ENCODE measurements at places on chromosomes 4 and X.

GRCh38 chr4:142352712-142353111 is 493.4 kb downstream of the INPP4B start:
- peak; percentile 30 for DNase-seq

DNA sequence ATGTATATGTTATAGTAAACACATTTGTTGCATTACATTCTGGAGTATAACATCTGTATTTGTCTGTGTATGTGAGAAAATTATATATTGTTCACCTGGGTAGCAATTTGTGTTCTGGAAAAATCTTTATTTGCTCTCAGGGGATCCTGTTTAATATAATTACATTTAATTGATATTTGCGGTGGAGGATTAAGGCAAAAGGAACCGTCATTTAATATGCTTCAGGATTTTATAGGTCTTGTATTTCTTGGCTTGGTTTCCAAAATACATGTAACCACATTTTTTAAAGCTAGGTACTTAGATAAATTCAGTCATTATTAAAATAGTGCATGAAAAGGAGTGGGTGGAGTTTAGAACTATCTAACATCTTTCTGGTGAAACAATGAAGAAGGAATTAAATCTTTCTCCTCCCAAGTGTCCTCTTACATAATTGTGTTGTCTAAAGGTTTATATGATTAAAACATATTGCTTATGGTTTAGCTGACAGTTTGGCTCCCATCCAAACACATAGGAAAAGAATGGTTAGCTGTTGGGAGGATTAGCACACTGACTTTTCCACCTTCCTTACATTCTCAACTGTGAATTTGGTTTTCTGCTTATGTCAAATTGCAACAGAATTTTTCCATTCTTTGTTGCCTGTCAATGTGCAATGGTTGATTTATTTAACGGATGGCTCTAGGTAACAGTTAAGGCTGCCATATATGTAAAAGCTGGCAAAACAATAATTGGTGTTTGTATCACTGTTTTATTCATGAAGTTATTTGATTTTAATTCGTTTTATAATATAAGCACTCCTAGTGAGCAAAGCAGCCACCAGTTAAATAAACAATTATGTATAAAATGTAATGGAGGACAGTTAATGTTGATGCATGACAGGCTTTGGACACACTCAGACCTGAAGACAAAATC is 250.8 kb upstream of the SFRP2 start:
- no peak for DNase-seq

DNA sequence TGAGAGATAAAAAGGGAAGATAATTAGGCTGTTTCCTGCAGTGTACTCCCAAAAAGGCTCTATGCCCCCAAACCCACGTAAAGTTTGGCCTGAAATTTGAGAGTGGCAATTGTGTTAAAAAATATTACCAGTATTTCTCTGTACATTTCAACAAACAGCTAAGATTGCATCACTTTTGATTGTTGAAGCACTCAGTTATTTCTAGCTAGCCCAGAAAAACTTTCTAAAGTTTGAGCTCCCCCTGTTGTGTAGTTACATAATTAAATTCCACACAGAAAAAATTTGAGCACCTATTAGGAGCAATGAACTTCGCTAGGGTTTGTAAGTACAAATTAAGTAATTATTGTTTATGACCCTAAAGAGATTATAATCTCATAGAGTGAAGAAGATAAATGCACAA is 109.4 kb downstream of the DLG3 start:
- DNase-seq: peak; percentile 9

GRCh38 chr4:152990471-152991131 is 54.5 kb downstream of the FHDC1 start:
- no peak for DNase-seq

- peak; percentile 64 for DNase-seq
Measured at GRCh38 chr4:145216535-145216934, 36.1 kb upstream of the OTUD4 start.

DNA sequence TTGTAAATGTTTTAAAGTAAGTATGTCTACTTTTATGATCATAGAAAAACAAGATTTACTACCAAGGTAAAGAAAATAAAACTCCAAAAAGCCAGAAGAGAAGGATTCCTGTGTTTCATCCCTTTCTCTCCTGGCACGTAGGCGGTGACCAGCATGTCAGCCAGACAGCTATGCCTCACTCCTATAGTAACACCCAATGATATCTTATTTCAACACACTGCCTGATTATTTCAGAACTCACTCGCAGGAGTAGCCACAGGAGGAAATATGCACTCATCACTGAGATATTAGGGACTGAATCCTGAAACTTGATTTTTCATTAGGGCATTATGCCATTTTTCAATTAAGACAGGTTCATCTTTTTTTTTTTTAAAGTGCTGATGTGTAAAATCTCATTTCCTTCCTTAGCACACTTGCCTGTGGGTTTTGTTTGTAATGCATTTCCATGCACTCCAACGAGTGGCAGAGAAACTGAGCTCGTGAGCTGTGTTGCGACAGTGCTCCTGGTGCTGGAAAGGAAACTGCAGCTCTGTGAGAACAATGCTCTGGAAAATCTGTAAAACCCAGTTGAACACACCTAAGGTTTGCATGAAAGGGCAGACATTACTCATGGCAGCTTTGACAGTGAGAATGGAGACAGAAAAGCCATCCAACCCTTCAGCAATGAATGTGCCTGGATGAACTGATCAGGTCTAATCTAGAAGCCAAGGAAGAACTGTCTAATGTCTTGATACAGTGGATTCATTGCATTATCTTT is 18.2 kb downstream of the RAI2 start:
- peak; percentile 1 for DNase-seq

- DNase-seq: no peak
Measured at GRCh38 chrX:112520124-112520523, 159.6 kb downstream of the LHFPL1 start.

- DNase-seq: no peak
Measured at GRCh38 chrX:67917421-67918010, 373.7 kb downstream of the AR start.

- peak; percentile 31 for DNase-seq
Measured at GRCh38 chrX:47831788-47832187, 4.9 kb upstream of the ZNF81 start.
